Stimulated activated CD4-positive, alpha-beta T cell treated with anti-CD3 and anti-CD28 coated beads, Interleukin-4, amount 100 ng/mL, for 24 hours (primary cell): ENCODE measurements at places on chromosomes 5 and 9.

DNA sequence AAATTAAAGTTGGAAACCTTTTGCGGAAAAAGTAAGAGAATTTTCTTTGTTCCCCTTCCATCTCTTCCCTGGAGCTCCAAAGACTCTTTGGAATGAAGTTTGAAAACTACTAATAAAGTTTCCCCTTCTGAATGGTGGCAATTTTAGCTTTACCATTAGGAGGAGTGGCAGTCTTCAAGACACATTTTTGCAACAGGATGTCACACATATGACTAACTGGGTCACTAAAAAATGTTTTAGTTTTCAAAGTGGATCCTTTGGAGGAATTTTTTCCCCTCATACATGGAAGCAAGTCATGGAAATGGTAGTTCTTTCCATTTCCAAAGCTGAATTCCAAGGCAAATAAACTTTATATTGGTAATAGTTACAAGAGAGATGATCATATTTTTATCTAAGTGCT, 15.6 kb downstream of the FBXO4 start:
- no peak for DNase-seq

DNA sequence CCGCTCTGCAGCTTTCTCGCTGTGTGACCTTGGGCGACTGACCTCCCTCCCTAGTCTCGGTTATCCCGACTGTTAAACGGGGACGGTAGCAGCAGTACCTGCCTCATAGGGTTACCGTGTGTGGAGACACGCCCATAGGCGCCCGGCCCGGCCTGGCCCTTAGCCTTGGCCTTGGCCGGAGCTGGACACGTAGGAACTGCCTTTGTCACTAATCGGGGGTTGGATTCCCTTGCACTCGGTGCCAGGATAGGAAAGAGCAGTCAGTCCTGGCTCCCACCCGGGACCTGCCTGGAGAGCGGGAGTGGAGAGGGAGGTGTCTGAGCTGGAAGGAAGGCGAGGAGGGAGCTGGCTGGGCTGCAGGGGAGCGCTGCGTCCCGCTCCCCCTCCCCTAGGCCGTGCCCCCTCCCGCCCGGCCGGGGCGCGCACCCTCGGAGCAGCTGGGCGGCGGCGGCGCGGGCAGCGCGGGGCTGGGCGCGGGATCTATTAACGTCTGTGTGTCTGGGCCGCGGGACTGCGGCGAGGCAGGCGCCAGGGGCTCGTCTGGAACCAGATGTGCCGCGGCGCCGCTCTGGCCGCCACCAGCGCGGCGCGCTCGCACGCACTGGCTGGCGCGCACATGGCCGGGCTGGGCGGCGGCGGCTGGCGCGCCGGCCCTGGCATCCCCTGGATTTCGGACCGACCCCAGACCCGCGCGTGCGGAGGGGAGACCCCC, 31.7 kb downstream of the PRRX2 start:
- no peak for DNase-seq

DNA sequence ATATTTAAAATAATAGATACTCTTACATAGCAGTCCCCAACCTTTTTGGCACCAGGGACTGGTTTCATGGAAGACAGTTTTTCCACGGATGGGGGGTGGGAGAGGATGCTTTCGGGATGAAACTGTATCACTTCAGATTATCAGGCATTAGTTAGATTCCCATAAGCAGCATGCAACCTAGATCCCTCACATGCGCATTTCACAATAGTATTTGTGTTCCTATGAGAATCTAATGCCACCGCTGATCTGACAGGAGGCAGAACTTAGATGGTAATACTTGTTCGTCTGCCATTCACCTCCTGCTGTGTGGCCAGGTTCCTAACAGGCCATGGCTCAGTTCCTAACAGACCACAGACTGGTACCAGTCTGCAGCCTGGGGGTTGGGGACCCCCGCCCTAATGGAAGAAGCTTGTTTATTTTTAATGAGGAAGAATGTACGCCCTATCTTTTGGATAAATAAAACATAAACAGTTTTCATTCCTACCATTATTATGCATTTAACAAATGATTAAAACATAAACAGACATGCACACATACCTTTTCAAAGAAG, 187.7 kb downstream of the ZSWIM6 start:
- no peak for DNase-seq

GRCh38 chr5:176541338-176542134, 4.3 kb upstream of the RNF44 start:
- peak; percentile 52 for DNase-seq

GRCh38 chr5:37776826-37777225, 63.0 kb downstream of the GDNF start:
- DNase-seq = no peak

- no peak for DNase-seq
Measured at GRCh38 chr5:42840269-42840668, 28.6 kb upstream of the SELENOP start.

GRCh38 chr9:10674586-10674985, 61.8 kb upstream of the PTPRD start:
- DNase-seq = no peak

DNA sequence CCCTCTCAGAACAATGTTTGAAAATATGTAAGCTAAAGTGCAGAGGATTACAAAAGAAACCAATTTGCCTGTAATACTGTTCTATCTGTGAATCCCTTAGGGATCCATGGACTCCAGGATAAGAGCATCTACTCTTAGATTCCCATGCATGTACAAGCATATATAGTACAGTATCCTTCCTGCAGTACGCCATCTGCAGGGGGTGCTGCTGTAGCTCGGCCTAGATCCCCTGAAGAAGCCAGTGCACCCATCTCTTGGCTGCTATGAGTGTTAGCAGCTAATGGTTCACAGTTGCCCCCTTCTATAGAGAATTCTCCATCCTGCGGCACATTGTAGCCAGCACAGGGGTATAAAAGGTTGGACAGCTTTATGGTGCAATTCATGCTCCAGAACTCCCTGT, 61.8 kb upstream of the SLC30A5 start:
- DNase-seq = no peak

DNA sequence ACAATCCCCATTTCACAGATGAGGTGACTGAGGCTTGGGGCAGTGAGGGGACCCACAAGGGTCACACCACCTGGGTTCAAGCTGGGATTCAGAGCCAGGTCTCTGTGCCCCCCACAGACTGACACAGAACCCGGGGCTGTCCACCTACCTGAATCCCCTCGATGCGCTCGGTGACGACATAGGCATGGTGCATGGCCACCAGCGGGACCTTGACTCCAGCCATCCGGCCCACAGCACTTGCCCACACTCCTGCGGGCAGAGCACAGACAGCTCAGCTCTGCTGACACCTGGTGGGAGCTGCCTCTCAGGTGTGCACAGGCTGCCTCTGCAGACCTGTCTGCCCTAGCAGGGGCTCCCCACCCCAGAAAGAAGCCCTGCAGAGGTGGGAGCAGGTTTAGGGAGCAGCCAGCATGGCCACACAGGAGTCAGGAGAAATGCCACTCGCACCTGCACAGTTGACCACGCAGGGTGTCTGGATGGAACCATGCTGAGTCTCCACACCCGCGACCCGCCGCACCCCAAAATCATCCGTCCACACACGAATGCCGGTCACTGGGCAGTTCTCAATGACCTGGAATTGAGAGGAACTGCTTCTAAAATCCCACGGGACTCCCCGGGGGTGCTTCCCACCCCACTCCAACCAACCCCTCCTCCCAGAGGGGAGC, 8.4 kb downstream of the SARDH start:
- DNase-seq = no peak

GRCh38 chr5:78801413-78801812, 152.8 kb upstream of the LHFPL2 start:
- DNase-seq = no peak

DNA sequence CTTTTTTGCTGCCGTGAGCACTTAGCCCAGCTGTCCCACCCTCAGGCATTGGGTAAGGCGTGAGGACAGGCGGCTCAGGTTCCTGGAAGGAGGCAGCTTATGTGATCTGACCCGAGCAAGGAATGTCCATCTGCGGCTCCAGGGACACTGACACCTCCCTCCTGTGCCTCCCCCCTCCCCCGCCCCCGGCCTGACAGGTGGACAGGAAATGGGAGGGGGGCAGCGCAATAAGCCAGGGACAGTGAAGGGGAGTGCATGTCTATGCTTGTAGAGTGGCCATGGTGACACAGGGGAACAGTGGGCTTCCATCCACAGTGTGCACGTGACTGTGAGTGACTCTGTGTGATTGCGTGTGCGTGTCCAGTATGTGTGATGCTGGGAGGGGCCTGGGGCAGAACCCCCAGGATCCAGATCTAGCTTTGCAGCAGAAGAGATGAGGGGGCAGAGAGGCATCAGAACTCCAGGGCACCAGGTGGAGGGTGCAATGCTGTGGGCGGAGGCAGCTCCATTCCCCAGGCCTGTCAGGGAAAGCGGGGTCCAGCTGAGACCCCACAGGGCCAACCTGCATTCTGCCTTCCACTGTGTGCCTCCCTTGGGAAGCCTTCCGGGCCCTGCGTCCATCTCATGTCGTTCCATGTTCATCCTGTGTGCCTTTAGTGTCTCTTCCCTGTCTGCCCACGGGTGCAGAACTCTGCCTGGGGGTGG, 30.5 kb downstream of the CNTFR start:
- no peak for DNase-seq

- DNase-seq = no peak
Measured at GRCh38 chr5:151018846-151019245, 1.5 kb upstream of the GPX3 start.

- DNase-seq = no peak
Measured at GRCh38 chr5:142743592-142744441, 26.4 kb upstream of the ARHGAP26 start.

DNA sequence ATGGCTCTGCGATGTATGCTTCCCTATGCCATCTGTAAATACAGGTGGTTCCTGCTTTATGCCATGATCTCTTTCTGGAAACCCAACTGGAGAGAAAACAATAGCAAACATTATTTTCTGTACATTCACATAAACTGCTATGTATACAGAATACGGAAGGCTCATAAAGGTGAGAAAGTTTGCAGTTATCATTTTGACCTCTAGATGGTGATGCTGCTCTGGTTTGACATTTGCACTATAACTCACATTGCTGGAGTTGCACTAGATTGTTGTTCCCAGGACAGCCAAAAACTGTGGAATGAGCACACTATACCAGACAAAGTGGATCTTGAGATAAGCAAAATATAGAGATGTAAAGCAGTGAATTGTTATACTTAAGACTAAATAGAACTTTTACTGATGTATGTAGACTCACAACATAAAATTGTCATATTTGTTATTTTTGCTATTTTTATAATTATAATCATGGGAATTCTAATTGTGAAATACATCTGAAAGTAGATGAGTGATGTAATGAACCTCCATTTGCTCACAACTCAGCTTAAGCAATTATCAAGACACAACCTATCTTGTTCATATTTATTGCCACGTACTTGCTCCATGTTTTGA, 246.5 kb downstream of the PTPRD start:
- DNase-seq = no peak

- DNase-seq = no peak
Measured at GRCh38 chr5:65113771-65114170, 345.0 kb downstream of the CWC27 start.

DNA sequence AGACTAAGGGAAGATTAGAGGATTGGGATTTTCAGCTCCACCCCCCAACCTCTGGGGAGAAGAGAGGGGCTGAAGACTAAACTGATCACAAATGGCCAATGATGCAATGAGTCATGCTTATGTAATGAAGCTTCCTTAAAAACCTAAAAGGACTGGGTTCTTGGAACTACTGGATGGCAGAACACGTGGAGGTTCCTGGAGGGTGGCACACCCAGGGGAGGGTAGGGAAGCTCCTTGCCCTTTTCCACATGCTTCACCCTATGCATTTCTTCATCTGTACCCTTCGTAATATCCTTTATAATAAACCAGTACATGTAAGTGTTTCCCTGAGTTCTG, 48.6 kb downstream of the ARHGEF28 start:
- no peak for DNase-seq

- no peak for DNase-seq
Measured at GRCh38 chr9:81825846-81826516, 102.2 kb upstream of the SPATA31D4 start.

- DNase-seq = no peak
Measured at GRCh38 chr9:90169490-90169889, 473.1 kb downstream of the DIRAS2 start.

DNA sequence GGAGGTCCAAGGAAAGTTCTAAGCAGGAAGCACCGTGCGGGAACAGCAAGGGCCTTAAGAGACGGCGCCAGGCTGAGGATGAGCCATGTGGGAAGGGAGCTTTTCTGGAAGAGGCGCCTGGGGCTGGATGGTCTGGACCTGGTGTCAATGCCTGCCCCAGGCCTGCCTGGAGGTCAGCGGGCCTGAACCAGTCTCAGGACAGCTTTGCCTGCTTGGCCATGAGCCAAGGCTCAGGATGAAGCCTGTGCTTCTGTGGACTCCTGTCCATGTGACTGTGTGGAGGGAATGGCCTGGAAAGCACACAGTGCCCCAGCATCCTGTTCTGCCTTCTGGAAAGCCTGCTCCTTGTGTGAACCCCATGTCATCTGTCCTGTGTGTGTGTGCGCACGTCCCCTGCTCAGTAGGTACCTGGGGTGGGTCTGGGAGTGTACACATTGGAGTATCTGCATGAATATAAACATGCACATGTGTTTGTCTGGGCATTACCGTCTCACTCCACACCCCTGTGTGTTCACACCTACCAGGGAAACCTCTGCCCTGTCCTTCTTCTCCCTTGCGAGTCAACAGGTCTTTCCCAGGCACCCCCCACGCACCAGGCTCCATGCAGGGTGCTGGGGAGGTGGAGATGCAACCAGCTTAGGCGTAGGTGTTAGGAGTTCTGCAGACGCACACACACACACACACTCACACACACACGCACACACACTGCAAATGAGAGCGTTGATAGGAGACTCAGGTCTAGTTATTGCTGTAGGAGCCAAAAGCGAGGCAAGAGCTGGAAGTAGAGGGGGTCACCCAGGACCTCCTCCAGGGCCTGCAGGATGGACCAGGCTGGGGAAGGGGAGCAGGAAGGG, 24.8 kb downstream of the DAB2IP start:
- no peak for DNase-seq

DNA sequence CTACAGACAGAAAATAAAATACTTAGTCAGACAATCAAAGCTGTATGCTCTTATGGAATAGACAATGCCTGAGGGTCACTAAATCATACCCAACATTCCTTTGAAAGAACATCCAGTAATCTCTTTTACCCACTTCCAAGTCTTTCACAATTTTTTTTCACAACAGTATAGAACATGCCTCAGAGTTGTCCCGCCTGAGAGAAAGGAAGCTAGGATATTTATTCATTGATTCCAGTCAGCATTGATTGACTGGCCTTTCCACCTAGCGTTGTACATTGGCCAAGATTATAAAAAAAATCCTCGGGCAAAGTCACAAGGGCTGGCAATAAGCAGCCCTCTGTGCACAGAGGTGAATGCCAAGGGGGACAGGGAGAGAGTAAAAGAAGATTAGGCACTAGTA, 318.1 kb upstream of the PIK3R1 start:
- DNase-seq = no peak

GRCh38 chr9:8011974-8012373, 212.4 kb upstream of the DMAC1 start:
- DNase-seq = no peak

DNA sequence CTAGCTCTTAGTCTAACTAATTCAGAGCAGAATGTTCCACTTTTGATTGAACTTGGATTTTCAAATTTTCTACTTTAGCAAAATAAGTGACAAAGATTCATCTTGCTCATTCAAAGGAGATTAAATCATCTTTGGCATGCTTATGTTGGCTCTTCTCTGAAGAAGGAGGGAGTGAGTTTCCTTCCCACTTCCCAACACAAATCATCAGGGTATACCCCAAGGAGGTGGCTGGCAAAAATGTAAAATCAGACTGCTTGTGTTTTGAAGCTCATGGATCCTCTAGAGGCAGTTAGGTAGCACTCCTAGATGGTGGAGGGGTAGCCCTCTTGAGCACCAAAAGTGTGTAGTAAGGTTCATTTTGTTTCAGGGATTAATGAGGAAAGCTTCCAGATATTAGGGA, 343.1 kb downstream of the OSTF1 start:
- no peak for DNase-seq
